ENCODE measurements at places on chromosomes 11 and 22.

DNA sequence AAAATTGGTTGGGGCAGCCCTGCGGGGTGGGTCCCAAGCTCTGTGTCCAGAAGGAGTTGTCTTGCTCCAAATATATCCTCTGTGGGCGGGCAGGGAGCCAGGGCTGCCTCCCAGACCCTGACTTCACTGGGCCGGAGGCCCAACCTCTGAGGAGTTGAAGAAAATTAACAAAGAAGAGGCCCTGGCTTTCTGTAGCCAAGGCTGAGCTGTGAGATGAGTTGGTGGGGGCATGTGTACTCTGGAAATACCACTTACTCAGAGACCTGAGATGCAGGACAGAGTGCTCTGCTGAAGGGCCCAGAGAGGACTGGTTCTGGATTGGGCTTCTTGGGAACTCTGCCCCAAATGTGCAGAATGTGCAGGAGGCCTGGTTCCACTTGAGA lies 96.3 kb downstream of the SWAP70 start:
- DNase-seq, result no peak

- DNase-seq, result no peak
Observed at GRCh38 chr11:304915-305843, 2.4 kb upstream of the IFITM2 start.

DNA sequence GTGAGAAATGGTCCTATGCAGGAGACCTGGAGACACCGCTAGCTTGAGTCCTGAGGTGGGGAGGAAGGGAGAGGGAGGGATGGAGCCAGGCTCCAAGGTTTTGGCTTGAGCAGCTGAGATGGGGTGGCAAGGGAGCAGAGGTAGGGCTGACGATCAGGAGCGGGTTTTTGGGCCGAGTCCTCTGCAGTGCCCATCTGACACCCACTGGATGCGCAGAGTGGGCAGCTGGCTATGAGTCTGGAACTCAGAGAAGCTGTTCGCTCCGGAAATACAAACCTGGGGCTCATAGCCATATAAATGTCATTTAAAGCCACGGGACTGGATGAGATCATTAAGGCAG lies 453 bp upstream of the MAFF start:
- DNase-seq, result no peak

GRCh38 chr11:77495526-77495925 lies 21.6 kb upstream of the PAK1 start:
- no peak for DNase-seq

DNA sequence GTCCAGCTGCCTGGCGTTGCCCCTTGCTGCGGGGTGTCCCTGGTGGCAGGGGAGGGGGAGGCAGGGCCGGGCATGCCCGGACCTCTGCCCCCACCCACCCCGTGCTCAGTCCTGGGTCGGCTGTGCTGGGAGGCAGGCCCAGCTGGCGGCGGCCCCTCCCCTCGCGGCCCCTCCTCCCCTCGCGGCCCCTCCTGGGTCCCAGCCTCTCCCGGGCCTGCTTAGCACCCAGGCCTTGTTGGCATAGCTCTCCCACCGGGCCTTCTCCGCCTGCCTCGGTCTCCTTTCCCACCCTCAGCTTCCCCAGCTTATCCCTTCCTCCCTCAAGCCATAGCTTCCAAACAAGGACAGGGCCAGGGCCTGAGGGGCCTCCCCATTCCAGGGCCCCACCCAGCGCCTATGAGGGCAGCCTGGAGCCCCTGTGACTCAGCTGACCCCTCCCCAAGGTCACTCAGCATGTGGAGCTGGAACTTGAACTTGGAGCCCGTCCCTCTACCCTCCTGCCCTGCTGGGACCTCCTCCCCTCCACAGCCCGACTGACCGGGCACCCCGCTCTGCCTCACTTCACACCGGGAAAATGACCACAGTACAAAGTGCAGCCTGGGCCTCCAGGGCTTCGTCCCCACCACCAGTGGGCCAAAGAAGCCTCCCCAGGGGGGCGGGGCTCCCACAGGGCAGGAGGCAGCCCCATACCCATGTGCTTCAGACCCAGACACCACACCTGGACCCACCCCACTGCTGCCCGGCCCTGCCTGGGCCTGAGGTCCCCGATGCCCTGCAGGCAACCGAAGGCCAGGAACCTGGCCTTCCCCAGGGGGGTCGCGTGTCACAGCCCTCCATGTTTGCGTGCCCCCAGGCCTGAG lies 1.2 kb downstream of the EPS8L2 start:
- no peak for DNase-seq

DNA sequence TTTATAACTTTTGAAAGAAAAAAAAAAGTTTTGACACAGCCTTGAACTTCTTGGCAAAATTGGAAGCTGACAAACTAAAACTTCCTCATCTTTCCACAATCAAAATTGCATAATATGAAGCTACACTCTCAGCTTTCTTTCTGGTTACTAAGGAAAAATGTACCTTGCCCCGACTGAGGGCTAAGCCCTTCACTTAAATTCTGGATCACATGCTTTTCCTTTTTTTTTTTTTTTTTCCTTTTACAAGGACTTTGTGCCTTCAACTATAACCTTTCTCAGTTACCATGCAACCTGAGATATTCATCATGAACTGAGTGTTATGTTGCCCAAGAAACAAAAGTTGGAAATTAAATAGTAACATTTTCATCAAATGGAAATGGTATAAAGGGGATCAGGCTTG lies 188.5 kb upstream of the CARD18 start:
- no peak for DNase-seq

DNA sequence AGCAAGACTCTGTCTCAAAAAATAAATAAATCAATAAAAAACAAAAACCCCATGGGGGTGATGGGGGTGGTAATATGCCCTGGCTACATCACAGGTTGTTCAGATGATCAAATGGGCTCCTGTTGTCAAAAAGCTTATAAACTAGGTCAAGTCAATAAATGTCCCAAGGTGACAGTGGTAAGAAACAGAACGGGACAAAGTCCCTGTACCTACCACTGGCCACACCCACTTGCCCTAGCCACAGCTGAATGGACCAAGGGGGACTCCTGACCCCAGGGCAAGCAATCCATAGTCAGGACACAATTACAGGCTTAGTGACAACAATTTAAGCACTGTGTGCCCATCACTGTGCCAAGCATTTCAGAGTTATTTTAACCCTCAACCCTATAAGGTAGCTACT lies 6.0 kb downstream of the NAGA start:
- no peak for DNase-seq

DNA sequence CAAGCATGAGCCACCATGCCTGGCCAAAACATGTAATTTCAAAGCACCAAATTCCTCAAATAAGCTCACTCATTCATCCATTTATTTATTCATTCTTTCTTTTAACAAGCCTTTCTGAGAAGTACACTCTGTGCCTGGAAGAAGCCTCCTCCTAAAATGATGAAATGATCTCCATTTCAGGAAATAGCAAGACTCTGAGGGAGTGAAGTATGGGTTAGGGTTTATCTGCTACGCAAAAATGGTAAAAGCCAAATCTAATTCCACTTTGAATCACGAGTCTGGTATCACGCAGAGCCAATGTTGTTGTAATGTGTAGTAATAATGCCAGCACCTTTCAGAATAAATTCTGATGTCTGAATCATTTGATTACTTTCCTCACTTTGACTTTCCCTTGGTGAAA lies 1041.8 kb downstream of the LRRC4C start:
- no peak for DNase-seq

DNA sequence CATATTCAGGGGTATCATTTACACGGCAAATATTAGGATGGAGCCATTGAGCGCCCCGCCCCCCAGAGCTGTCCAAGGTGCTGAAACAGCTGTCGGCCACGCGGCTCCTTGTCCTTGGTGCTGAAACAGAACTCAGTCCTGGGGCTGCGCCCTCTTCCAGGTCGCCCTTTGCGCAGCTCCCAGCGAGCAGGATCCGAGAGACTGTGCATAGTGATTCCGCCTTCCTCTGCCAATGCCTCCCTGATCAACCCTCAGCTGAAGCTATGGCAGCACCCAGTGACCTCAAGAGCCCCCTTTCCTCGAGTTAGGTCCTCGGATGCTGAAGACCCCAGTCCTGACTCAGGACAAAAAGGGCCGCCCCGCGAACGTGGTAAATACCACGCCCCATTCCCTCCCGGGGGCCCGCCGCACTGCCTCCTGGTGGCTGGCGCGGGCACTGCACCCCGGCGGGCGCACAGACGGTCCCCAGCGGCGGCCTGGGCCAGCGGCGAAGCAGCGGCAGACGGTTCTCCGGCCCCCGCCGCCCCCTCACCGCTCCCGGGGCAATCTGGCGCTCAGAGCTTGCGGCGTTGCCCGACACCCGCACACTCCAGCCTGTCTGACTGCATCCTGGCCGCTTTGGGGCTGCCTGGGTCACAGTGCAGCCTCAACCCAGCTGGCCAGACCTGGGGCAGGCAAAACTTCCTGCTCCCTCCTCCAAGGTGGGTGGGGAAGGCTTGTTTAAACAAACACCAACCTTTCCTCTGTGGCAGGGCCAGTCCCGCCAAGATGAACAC lies 13.4 kb downstream of the SYT7 start:
- no peak for DNase-seq

DNA sequence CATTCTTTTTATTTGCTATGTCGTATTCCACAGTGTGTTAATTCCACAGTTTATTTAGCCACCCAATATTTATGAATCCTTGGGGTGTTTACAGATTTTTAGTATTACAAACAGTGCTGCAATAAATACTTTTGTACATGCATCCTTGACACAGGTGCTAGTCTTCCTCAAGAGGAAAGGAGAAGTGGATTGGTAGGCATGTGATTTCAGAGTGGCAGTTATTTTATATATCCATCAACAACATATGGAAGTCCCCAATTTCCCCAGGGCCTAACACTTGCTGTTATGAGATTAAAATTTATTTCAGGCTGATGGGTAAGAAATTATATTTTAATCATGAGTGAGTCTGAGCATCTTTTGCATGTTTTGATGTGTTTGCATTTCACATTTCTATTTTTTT lies 17.9 kb downstream of the TRIM44 start:
- DNase-seq, result no peak

DNA sequence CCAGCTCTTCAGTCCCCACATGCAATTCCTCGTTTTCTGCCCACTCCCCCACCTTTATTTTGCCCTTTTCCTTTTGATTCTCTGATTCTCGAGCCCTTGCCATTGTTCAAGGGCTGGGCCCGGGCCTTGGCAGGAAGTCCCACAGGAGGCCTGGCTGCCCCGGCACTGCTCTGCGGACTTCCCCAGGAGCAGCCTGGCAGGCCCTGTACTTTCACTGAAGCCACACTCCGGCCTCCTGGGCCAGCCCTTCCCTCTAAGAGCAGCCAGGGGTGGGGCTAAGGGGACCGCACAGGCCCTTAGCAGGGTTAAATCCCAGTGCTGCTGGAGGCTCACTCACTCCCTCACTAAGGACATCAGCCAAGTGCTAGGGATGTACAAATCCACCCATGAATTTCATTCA lies 4.1 kb downstream of the LRRC32 start:
- no peak for DNase-seq

- DNase-seq, result no peak
Observed at GRCh38 chr22:30561402-30562189, 12.9 kb downstream of the GAL3ST1 start.

DNA sequence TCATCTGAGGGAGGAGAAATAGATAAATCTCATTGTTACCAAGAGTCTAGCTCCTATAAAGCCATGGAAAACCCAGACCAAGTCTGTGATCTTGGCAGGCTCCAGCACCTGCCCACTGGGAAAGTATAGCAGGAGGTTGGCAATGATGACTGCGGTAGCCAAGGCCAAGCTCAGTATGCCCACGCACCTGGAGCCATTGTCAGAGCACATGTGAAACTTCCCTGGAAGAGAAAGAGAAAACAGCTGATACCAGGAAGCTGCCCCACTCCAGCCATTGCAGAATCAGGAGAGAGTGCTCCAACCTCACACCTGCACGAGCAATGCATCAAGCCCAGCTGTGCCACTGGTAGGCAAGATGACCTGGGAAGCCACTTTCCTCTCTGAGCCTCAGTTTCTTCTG lies 62.2 kb upstream of the HEPHL1 start:
- no peak for DNase-seq

GRCh38 chr11:69778373-69778772 lies 3.2 kb upstream of the FGF4 start:
- no peak for DNase-seq

DNA sequence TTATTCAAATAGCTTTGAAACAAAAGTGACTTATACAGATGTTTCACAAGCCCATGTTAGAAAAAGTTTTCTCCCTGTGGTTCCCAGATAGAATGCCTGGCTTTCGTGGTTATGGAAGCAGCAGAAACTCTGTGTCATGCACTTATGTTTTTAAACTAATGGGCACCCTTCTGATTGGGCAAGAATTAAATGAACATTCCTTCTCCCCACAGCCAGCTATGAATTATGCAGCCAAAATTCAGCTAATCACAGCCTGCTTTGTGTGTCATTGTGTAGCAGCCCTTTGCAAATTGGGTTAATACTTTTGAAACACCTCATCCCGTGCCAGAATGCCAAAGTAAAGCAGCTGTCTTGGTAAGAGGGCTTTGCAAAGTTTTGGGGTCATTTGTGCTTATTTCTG lies 46.9 kb downstream of the PANX1 start:
- no peak for DNase-seq

DNA sequence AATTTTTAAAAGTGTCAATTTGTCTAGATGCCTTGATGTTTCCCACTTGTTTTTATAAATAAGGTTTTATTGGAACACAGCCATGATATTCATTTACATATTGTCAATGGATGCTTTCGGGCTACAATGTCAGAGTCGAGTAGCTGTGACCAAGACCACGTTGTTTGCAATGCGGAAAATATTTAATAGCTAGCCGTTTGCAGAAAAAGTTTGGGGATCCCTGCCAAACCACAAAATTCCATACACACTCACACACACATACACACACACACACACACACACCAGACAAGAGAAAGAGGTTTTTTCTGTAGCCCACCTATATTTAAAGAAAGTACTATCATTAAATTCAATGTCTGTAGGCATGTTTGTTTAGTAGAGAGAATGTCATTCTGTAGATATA lies 58.3 kb downstream of the TYR start:
- no peak for DNase-seq

GRCh38 chr22:42160830-42161696 lies 30.5 kb upstream of the CYP2D6 start:
- no peak for DNase-seq

- no peak for DNase-seq
Observed at GRCh38 chr11:57430952-57431351, 4.0 kb upstream of the SLC43A3 start.

DNA sequence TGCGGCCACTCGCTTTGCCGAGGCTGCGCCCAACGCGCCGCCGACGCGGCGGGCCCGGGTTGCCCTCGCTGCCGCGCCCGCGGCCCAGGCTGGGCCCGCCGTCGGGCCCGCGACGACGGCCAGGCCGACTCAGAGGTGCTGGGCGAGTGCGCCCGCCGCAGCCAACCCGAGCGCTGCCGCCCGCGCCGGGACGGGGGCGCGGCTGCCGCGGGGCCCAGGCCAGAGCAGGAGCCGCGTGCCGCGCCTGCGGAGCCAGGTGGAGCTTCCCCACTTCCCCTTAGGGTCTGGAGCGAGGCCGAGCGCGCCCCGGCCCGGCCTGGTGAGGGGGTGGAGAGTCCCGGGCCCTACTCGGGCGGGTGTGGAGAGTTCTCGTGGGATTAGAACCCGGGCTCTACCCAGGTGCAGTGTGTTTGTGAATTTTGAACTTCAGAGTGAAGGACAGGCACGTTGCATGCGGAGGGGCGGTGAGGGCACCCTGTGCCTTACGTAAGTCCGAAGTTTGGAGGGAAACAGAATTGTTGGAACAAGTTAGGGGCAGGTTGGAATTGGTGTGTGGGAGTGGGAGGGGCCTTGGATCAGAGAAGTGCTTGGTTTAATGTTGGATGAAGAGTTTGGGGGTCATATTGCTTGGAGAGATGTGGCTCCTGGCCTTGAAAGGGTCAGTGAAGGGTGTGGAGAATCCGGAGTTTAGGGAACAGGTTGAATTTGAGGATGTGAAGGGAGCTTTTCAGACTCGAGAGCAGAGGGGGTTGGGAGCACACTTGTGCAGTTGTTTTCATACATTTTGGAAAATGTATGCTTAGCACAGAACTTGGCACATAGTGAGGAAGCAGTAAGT lies 697 bp downstream of the RNF169 start:
- DNase-seq, result no peak
